Esophagus muscularis mucosa (tissue), 4 donors: ENCODE measurements at places on chromosomes 6 and 20.

GRCh38 chr6:24100770-24101155, 25.3 kb upstream of the NRSN1 start:
- DNase-seq = no peak

DNA sequence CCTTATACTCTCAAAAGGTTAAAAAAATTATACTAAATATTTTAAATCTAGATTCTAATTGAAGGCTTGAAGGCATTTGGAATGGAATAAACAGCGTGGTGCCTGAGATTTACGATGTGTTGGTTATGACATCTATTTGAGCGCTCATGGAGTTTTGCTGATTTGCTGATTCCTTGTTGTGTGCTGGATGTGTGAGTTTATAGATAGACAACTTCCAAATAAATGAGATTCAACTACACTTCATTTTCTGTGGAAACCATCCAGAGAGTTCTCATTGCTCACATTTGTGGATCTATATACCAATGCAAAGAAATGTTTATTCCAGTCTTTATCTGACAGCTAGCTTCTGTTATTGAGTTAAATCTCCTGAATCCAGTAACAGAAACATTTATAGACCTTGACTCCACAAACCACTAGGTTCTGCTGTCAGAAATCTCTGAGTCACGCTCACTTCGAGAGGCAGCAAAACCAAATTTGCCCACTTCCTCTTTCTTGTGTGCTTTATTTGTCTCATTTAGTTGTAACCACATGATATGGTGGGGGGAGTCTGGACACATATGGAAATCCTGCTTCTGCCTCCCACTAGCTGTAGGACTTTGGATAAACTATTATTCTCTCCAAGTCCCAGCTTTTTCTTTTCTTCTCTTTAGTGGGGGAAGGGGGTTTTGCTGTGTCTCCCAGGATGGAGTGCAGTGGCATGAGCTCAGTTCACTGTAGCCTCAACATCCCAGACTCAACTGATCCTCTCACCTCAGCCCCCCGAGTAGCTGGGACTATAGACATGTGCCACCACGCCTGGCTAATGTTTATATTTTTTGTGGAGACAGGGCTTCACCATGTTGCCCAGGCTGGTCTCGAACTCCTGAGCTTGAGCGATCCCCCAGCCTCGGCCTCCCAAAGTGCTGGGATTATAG, 54.5 kb downstream of the IPCEF1 start:
- no peak for DNase-seq

- DNase-seq = no peak
Observed at GRCh38 chr6:126955621-126956020, 162.8 kb upstream of the RSPO3 start.

GRCh38 chr6:33828764-33829731, 25.2 kb upstream of the MLN start:
- DNase-seq = no peak

DNA sequence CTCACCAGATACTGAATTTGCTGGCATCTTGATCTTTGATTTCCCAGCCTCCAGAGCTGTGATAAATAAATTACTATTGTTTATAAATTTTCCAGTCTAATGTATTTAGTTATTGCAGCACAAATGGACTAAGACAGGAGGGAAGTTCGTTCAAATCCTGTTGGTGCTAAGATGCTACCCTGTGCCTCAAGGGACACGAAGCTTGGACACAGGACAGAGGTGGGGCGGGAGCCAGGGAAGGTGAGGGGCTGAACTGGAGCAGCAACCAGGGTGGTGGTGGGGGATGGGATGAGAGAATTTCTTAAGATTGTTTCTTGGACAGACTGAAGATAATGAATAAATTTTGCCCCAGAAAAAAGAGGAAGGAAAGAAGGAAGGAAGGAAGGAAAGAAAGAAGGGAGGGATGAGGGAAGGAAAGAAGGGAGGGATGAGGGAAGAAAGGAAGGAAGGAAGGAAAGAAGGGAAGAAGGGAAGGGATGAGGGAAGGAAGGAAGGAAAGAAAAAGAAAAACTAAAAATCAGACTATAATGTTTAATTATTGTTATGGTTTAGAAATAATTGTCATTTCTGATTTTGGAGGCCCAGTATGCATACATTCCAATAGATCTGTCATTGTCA, 127.2 kb downstream of the CDC5L start:
- DNase-seq = peak; percentile 55

DNA sequence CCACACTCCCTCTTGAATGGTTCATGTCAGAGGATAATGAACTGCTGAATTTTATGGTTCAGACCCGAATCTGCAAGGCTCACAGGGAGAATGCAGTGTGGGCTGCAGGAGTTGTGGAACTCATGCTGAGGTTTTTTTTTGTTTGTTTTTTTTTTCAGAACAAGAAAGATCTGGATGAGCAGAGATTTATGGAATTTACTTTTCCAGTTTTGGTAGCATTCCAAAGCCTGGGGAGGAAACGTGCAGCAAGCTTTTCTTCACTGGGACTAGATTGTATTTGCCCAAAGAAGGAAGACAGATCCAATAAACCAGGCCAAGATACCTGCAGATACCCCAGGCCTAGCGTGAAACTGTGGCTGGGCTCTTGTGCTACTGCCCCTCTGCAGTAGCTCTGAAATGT, 223.9 kb upstream of the TAB2 start:
- no peak for DNase-seq

DNA sequence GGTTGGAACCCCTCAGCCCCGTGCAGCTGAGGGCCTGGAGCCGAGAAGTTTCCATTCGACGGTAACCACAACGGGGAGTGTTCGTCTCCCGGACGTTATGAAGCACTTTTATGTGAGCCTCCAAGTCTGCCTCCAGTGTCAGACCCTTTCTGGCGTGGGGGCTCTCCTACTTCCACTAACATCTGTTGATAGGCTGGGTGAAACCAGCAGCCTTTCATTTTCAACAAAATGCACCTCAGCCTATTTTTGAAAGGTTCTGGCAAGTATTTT, 257.4 kb downstream of the THBS2 start:
- DNase-seq = no peak

DNA sequence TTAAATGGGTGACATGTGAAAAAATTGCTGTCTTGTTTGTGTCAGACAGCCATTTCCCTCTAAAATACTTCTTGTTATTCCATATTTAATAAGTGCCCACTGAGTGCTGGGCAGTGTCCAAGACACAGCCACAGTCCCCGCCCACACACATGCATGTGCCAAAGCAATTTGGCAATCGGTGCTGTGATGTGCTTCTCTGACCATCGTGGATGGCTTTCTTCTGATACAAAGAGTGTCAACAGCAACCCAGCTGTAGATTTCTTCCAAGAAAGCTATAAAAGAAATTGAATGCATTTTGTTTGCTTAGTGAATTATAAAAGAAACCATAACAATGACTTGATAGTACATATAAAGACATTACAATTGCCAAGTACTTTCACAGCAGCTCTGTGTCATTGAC, 140.5 kb upstream of the ATXN1 start:
- DNase-seq = no peak

DNA sequence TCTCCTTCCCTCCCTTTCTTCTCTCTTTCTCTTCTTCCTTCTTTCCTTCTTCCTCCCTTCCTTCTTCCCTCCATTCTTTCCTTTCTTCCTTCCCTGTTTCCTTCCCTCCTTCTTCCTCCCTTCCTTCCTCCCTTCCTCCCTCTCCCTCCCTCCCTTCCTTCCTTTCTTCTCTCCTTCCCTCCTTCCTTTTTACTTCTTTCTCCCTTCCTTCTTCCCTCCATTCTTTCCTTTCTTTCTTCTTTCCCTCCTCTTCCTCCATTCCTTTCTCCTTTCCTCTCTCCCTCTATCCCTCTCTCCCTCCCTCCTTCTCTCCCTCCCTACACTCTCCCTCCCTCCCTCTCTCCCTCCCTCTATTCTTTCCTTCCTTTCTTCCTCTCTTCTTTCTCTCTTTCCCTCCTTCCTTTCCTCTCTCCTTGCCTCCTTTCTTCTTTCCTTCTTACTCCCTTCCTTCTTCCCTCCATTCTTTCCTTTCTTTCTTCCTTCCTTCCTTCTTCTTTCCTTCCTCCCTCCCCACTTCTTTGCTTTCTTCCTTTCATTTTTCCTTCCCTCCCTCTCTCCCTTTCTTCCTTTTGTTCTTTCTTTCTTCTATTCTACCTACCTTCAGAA, 200.4 kb upstream of the SSTR4 start:
- DNase-seq = no peak

GRCh38 chr20:52193133-52193532, 1.6 kb upstream of the ZFP64 start:
- no peak for DNase-seq

DNA sequence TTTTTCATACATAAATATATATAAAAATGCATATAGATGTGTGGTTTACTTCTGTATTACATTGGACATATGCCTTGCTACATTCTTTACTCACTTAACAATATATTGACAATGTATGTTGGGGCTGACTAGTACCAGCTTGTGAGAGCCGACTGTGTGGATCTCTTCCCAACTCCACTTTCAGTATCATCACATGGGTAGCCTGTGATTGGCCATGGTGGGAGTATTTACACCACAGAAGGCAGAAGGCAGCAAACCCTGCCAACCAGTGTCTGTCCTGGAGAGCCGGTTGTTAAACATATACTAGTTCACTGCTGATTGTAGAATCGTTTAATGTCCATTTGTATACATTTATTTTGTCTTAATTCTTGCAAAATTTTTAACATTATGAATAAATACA, 638.7 kb downstream of the DHX35 start:
- DNase-seq = no peak

DNA sequence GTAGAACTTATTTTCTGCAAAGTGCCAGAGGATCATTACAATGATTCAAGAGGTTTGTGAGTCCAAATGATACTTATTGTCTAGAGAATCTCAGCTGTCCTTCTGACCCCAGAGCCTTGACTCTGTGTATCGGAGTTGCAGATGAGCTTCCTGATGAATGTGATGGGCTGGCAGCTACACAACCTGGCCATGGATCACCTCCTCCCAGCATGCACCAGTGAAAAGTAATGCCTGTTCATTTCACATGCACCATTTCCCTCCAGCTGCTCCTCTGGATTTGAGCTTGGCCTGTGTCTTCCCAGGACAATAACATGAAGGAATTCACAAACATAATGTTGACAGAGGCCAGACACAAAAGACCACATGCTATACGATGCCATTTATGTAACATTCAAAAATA, 30.0 kb downstream of the SNHG17 start:
- DNase-seq = no peak

GRCh38 chr6:105769987-105770386, 316.1 kb upstream of the PRDM1 start:
- DNase-seq = no peak

GRCh38 chr6:167472880-167473279, 148.0 kb downstream of the TTLL2 start:
- no peak for DNase-seq

DNA sequence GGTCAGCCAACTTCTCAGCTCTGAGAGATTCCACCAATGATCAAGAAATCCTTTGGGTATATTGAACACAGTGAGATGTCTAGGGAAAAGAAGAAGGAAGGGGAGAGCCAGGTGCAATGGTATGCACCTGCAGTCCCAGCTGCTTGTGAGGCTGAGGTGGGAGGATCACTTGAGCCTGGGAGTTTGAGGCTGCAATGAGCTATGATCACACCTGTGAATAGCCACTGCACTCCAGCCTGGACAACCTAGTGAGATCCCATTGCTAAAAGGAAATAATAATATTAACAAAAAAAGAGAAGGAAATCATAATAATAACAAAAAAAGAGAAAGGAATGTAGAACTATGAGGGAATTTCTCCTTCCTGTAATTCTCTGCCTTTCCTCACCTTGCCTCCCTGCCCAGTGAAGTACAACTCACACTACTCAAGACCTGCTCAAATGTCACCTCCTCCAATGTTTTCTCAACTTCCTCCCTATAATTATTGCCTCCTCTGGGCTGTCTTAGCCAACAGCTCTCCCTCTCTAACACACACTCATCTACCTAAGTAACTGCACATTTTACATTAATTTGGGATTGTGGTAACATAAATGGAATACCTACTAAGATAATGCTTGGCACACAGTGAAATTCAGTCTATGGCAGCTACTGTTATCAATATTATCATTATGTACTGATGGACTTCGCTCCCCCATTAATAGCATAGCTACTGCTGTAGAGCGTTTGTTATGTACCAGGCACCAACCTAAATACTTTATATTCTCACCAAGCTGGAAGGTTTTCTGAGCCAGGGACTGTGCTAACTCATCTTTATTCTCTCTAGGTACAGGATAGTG, 103.6 kb downstream of the KIF13A start:
- DNase-seq = no peak

DNA sequence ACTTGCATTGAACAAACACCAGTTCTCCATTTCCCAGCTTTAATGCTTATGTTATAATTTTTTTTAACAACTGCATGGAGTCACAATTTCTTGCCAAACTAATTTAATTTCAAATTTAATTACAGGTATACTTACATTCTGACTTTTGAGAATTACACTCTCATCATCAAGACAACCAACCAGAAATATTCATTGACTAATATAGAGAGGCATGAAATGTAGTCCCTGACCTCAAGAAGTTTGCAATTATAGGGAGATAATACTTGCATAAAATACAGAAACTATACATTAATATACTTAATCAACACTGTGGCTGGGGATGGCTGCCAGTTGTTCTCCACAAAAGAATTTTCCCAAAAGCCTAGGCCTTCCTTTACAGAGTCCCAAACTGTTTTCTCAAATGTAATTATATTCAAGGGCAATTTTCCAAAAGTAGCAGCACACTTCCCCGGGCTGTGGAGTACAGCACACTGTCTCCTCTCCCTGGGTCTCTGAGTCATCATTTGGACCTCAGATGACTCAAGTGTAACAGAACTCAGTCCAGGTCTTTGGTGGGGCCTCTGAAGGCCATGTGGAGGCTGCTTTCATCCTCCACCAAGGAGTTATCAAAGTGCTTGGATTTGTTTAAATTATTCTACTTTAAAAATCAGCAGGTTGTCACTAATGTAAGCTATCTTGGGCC, 114.1 kb downstream of the KIF16B start:
- peak; percentile 50 for DNase-seq

- no peak for DNase-seq
Observed at GRCh38 chr6:72580281-72580940, 41.5 kb upstream of the KCNQ5 start.

GRCh38 chr6:23728707-23729106, 397.3 kb upstream of the NRSN1 start:
- DNase-seq = no peak

DNA sequence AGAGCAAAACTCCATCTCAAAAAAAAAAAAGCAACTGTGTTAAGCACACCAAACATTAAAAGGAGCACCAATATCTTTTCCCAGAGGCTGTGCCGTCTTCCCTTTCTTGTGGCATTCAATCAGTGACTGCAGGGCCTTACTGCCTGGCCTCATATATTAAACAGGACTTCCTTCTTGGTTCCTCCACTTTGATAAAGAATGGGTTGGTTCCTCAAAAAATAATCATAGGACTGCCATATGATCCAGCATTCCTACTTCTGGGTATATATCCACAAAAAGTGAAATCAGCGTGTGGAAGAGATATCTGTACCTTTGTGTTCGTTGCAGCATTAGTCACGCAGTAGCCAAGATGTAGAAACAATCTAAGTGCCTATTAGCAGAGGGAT, 40.3 kb upstream of the GFOD1 start:
- no peak for DNase-seq

- no peak for DNase-seq
Observed at GRCh38 chr6:14129575-14129974, 12.0 kb downstream of the CD83 start.

DNA sequence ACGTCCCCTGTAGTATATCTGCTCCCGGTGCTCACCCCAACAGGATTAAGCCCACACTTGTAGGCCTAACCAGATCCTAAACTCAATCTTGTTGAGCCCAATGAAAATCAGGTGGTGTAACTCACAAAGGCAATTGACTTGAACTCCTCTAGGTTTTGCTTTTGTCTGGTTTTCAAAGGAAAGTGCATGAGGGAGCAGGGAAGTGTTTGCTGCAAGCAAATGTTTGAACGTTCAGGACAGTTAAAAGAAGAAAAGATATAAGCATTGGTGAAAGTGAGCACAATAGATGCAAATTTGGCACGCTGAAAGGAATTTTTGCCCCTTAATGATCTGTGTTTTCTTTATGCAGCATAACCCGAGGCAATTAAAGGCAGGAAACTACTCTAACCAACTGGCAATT, 212.6 kb downstream of the PLCB1 start:
- DNase-seq = no peak
